ENCODE measurements at places on chromosomes 6 and 20.

DNA sequence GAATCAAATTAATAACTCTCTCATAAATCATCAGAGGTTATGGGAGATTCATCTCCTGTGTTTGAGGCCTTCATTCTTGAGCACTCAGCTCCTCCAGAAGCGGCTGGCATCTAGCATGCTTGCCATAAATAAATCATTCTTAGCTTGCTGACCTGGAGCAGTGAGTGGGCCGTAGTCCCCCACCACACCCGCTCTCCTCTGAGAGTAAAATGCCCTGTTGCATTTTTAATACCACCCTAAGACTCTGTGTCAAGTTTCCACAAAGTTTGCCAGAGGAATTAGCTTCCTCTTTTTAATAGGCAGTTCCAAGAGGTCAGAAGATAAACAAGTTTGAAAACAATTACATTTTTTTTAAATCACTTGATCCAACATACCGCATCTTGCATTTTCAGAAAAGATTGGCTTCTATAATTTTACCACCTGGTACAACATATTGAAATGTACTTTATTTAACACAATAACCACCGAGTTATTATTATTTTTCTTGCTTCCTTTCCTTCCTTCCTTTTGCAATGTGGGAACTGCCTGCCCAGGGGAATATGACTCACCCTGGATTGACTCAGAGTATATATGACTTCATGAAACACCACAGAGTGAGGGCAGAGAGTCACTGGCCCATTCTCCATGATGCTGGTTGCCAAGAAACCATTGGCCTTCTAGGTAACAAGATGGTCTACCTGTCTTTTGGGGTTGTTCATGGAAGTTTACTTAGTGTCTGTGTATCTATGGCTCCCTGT lies 29.4 kb upstream of the CLIC5 start:
- peak; percentile 94 for DNase-seq

DNA sequence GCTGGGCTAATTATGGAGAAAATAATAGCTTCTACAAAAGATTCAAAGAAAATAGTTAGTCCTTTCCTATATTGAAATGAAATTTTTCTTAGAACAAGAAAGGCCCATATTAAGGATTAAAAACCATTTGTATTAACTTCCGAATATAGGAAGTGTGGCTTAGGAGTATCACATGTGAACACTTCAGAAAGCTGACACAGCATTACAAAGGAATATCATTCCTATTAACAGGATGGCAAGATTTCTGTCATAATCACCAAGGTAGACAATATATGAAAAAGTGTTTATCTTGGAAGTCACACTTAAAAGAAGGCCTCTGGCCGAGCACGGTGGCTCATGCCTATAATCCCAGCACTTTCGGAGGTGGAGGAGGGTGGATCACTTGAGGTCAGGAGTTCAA lies 5.4 kb upstream of the LATS1 start:
- DNase-seq = no peak

- DNase-seq = no peak
Observed at GRCh38 chr20:47306755-47307370, 49.6 kb downstream of the ZMYND8 start.

DNA sequence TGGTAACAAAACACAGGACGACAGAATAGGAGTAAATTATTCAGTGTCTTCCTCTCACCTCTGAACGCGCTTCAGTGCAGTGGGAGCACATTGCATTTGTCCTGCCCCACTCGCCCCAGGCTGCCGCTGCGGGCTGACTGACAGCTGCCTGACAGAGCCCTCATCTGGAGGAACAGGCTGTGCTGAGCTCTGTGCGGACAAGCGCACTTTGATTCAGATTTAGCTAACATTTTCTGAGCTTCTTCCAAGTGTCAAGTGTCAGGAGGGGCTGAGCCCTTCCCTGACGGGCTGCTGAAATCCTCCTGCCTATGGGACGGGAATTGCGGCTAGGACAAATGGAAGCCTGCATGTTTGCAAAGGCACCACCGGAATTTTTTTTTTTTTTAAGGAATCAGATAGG lies 383.0 kb upstream of the CDH4 start:
- no peak for DNase-seq

DNA sequence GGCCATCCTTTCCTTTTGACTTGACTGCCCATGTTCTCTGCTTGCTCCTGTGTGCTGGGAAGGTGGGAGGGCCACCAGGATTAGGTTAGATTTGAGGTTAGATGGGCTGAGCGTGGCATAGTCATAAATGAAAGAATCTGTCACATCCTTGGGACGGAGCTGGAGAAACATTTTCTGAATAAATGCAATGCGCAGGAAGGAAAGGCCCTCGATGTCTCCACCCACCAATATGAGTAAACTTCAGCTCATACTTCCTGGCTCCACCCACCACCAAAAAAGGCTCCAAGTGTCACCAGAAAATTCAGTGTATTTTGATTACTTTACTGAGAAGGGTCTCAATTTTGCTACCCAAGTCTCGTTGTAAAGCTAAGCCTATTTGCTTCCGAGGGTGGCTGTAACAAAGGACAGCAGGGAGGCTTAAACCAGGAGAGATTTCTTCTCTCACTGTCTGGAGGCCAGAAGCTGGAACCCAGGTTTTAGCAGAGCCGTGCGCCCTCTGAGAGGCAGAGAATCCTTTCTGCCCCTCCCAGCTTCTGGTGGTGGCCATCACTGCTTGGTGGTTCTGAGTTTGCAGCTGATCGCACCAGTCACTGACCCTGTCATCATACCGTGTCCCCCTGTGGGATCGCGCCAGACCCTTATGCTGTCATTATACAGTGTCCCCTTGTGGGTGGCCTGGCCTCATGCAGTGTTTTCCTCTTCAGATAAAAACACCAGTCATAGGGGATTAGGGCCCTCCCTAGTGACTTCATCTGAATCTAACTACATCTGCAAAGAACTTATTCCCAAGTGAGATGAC lies 137.8 kb downstream of the TTLL2 start:
- DNase-seq = no peak

GRCh38 chr6:7673063-7673536 lies 52.8 kb upstream of the BMP6 start:
- peak; percentile 48 for DNase-seq

GRCh38 chr6:71727632-71728294 lies 158.6 kb upstream of the RIMS1 start:
- no peak for DNase-seq

DNA sequence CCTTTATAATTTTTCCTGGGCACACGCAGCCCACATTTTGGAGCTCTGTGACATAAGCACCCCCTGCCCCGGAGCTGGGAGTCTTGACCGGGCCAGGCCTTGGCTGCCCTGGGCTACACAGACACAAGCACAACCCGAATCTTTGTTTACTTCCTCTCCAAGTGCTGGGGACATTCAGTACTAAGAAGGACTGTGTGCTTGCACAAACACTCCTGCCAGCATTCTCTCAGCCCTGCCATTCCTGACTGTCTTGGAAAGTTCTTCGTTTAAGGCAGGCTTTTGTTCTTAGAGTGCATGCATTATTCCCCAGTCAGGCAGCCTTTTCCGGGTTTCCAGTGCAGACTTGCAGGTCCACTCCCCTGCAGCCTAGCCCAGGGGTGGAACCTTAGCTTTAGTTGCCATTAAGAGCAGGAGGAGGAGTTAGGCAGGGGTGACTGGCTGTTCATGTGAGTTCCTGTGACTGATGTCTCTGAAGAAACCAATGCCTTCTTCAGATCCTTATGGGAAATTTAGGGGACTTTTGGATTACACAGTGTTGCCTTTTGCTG lies 28.6 kb downstream of the FOXO3 start:
- DNase-seq = no peak

DNA sequence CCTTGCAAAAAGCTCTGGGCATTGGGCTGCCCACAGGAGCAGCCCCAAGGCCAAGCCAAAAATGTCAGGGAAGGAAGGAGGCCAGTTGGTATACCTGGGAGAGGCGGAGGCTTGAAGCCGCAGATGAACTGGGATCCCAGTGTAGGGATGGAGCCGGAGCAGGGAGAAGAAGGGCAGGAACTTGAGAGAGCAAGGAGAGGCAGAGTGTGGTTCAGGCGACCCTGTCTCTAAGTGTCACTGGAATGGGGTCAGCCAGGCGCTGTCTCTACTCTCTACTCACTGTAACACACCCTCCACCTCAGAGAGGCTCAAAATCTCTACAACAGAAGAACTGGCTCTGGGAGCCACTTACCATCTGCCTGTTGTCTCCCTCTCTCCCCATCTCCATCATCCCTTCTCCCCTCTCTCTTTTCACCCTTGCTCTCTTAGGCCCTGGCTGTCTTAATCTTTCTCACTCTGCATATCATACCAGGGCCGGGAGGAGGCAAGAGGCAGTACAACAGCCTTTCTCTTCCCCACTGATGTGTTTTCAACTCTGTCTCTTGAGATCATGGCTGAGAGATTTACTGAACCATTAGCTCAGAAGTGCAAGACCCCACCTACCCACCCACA lies 93.3 kb downstream of the CRYBG1 start:
- DNase-seq = no peak

DNA sequence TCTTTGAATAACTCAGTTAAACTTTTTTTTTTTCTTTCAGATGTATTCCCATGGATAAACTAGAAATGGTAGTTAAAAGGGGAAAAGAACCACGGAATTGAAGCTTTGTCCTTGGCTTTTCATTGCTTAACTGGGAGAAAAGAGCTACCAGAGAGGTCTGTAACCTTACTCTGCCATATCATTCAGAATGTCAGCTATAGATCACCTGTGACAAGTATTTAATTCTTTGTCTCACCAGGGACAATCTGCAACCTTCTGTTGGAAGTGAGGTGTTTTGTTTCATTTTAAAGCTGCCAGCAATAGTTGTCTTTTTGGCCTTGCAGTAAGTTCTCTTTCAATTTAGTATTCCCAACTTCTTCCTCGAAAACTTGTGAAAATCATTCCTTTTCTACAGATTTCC lies 618.4 kb downstream of the FRK start:
- DNase-seq = no peak

- peak; percentile 21 for DNase-seq
Observed at GRCh38 chr6:44641344-44642031, 254.0 kb downstream of the CDC5L start.

DNA sequence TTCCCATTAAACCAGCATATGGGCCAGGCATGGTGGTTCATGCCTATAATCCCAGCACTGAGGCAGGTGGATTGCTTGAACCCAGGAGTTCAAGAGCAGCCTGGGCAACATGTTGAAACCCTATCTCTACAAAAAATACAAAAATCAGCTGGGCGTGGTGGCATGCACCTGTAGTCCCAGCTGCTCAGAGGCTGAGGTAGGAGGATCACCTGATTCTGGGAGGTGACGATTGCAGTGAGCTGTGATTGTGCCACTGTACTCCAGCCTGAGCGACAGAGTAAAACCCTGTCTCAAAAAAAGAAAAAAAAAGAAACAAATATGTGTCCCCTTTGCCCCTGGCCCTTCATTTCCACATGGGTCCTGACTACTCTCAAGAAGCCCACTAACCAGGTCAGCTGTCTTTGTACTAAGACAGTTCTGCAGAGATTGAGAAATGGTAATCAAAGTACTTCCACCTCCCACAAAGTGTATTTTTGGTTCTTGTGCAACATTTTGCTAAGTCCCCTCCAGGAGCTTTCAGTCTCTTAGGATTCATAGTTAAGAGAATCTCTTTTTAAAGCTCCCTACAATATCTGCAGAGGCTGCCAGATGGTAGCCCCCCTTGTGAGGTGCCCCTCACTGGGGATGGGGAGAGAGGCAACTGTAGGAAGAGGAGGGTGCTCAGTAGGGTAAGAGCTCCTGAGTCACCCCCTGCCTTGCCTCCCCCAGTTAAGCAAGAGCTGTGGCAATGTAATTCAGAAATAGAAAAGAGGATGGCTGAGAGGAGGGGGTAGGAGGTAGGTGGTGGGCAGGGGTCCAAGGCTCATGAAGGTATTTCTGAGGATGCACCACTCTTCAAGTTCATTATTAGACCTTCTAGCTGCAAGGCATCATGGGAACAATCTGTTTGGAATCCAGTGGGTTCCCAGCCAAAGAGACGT lies 16.5 kb upstream of the WFDC2 start:
- no peak for DNase-seq

DNA sequence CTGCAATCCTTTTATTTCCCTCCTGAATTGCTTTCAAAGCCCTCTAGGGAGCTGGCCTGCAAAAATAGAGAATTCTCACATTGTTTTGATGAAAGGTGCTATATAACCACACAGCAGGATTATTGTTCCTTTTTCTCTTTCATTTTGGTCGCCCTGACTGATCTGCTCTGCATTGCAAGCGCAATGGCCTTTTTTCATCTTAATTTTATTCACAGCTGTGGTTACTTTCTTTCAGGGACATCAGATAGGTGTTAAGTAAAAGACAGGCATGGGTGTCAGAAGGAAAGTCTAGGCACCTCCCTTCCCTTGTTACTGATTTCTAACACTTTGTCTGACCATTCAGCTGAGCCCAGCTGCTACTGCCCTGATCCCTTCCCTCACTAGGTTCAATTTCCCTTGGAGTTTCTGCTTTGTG lies 850.5 kb upstream of the MAP3K7 start:
- no peak for DNase-seq

DNA sequence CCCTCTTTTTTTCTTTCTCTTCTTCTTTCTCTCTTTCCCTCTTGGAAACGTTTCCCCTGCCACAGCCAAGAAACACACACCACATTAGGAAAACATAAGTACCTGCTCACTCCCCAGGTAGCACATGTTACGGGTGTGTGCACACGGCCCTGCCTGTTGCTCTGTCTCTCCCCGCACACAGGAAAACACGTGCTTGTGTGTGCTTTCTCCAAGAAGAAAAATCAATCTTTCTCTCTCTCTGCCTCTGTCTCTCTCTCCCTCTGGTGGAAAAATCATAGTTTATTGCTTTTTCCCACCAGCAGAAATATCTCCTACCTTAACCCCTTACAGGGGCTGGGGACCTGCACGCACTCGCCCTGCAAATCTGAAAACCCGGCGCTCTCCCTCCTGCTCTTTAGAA lies 102.3 kb downstream of the EDN3 start:
- DNase-seq = no peak

DNA sequence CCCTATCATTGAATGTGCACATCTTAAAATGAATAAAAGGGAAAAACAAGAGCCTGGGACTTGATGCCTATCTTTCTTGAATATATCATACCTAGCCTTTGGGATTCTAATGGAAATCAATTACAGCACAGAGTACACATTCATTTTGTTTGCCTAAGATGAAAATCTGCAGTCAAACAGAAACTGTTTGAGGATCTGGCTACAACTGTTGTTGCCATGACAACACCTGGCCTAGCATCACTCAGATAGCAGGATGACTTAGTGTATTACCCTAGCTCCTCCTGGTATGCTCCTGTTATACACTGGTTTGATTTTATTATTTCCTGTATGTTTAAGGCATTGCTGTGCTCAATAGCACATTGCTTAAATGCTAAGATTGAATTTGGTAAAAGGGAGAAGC lies 71.5 kb upstream of the LAMP5 start:
- no peak for DNase-seq

DNA sequence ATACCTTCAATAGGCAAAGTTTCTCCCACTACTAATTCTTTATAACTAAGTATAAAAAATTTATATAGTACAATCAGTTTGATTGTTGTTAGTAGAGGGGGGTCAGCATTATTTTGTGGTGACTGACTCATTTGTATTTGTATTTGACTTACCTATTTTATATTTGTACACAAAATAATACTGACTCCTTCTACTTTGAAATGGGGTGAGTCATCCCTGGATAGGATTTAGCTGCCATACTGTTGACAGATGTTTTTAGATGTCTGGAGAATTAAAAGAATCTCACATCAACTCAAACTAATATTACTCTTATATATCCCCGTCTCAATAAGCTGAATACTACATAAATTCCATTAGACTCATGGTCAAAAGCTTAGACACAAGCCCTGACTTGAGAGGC lies 114.9 kb downstream of the FRK start:
- no peak for DNase-seq

All from stromal cell of bone marrow (primary cell).